ENCODE measurements at places on chromosomes 6 and 20.

GRCh38 chr6:57254055-57254717, 32.1 kb upstream of the RAB23 start:
- DNase-seq, result no peak

- DNase-seq, result no peak
Measured at GRCh38 chr20:58712151-58712791, 19.7 kb downstream of the NPEPL1 start.

GRCh38 chr6:119533603-119534279, 184.2 kb upstream of the MAN1A1 start:
- peak; percentile 20 for DNase-seq

GRCh38 chr6:130111031-130111430, 92.7 kb downstream of the L3MBTL3 start:
- DNase-seq, result no peak

GRCh38 chr6:9484091-9484490, 930.8 kb downstream of the TFAP2A start:
- DNase-seq, result no peak

DNA sequence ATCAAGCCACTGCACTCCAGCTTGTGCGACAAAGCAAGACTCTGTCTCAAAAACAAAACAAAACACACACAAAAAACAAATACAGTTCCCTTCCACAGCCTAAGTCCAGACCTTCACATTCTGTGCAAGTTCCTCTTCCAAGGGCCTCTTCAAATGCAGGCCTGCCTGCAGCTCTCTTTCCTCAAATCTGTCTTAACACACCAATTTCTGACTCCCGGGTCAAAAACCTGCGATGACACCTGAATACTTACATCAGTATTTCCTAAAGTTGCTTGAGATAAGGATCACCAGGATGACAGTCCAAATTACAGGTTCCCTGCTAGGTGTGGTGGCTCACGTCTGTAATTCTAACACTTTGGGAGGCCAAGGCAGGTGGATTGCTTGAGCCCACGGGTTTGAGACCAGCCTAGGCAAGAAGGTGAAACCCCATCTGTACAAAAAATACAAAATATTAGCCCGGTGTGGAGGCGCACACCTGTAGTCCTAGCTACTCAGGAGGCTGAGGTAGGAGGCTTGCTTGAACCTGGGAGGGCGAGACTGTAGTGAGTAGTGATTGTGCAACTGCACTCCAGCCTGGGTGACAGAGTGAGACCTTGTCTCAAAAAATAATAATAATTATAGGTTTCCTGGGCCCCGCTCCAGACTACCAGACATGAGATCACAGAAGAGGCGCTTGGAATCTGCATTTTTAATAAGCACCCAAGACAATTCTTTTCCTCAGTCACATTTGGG, 8.8 kb upstream of the PARD6B start:
- DNase-seq, result no peak

- no peak for DNase-seq
Measured at GRCh38 chr20:63176034-63176426, 39.9 kb downstream of the YTHDF1 start.

DNA sequence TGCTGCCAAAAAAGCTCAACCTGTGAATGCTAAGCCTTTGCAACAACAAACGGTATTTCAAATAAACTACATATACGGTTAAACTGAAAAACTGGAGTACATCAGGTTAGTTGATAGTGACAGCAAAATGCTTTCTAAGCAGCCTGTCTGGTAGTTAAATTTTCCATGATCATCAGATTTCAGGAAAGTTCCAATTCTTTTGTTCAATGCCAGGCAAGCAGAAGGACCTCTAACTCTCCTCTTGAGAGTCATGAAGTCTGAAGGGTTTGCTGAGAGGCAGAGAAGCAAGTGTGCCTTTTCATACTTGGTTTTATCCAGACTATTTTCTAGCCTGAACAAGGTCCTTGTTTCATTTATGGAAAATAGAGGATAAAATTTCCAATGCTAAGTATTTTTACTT, 4.5 kb downstream of the FLRT3 start:
- no peak for DNase-seq

DNA sequence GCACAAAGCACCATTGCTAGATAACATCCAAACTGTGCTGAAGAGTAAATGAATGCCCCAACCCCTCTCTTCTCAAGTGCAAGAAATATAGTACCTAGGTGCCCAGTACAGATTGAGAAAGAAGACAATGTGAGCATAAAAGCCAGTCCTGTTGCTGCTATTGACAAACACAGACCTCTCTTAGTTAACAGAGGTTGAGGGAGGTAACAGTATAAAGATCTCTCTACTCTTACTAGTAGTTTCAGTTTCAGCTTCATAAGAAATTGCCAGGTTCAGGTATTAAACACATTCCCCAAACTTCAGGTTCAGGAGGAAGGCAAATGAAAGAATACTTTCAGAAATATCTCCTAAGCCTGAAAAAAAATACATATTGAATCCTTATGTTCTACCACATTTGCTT, 31.4 kb downstream of the TBC1D32 start:
- no peak for DNase-seq

- no peak for DNase-seq
Measured at GRCh38 chr20:33811776-33812151, 616 bp downstream of the CHMP4B start.

- DNase-seq, result no peak
Measured at GRCh38 chr6:106745824-106746582, 116.6 kb downstream of the QRSL1 start.

DNA sequence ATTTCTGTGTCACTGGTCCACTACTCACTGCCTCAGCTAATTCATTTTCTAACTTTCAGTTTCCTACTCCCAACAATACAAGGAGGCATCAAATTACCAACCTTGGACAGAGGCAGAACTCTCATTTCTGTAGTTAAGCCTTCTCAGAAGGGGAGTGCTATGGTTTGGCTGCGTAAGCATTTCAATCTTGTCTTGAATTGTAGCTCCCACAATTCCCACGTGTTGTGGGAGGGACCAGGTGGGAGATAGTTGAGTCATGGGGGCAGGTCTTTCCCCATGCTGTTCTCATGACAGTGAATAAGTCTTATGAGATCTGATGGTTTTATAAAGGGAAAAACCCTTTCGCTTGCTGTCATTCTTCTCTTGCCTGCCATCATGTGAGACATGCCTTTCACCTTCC, 22.9 kb downstream of the HLA-DRA start:
- no peak for DNase-seq

GRCh38 chr6:57262901-57263694, 41.0 kb upstream of the RAB23 start:
- DNase-seq, result peak; percentile 93

DNA sequence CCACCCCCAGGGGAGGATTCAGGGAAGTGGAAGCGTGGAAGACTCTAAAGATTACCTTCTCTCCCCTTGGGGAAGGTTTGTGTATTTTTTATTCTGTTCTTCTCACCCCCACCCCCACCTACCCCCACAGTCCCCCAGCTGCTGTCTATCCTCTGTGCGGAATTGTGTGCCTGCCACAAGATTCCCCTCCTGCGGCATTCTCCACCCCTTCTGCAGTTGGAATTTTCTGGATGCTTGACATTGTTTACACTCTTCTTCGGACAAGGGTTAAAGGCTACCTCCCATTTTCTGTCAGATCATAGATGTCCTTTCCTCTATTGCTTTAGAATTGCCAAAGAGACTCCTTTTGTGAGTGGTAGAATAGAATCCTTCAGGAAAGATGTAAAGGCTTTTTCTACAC, 60.4 kb upstream of the EDN3 start:
- DNase-seq, result no peak

- no peak for DNase-seq
Measured at GRCh38 chr6:84774157-84774984, 10.0 kb upstream of the TBX18 start.

- peak; percentile 76 for DNase-seq
Measured at GRCh38 chr6:134174672-134175531, 122.5 kb upstream of the SLC2A12 start.

DNA sequence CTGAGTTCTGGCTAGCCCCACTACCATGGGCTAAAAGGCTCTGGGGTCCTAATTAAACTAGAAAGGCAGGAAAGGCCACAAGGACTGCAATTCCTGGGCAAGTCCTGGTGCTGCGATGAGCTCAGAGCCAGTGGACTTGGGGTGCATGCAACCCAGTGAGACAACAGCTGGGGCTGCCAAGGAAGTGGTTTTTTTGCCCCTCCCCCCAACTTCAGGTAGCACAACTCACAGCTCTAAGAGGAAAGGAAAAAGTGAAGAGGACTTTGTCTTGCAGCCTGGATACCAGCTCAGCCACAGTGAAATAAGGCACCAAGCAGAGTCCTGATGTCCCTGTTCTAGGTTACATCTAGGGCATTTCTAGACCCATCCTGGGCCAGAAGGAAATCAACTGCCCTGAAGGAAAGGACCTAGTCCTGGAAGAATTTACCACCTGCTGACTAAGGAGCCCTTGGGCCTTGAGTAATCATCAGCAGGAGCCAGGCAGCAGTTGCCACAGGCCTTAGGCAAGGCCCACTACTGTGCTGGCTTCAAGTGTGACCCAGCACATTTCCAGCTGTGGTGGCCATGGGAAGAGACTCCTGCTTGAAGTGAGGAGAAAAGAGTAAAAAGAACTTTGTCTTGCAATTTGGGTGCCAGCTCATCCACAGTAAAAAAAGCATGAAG, 358.4 kb downstream of the BTBD3 start:
- DNase-seq, result no peak

DNA sequence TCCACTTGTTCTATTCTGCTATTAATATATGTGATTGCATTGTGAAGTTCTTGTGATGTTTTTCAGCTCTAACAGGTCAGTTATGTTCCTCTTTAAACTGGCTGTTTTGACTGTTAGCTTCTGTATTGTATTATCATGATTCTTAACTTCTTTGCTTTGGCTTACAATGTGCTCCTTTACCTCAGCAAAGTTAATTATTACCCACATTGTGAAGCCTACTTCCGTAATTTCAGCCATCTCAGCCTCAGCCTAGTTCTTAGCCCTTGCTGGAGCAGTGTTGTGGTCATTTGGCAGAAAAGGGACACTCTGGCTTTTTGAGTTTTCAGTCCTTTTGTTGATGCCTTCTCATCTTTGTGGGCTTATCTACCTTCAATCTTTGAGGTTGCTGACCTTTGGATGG, 440.2 kb downstream of the TBC1D32 start:
- DNase-seq, result no peak

DNA sequence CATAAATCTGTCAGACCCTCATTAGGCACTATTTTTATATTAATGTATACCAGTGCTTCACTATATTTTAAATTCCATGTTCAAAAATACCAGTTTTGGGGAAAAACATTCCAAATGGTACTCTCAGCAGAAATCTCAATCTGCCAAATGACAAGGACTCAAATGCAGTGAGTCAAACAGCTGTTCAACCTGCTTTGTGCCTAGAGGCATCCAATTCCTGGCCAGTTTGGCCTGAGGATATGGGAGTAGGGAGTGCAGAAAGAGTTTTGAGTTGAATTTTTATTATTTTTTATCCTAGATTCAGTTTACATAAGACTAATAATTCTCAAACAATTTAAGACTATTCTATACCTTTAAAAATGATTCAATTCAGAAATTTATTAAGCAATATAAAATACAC, 216.8 kb downstream of the LAMA2 start:
- no peak for DNase-seq

DNA sequence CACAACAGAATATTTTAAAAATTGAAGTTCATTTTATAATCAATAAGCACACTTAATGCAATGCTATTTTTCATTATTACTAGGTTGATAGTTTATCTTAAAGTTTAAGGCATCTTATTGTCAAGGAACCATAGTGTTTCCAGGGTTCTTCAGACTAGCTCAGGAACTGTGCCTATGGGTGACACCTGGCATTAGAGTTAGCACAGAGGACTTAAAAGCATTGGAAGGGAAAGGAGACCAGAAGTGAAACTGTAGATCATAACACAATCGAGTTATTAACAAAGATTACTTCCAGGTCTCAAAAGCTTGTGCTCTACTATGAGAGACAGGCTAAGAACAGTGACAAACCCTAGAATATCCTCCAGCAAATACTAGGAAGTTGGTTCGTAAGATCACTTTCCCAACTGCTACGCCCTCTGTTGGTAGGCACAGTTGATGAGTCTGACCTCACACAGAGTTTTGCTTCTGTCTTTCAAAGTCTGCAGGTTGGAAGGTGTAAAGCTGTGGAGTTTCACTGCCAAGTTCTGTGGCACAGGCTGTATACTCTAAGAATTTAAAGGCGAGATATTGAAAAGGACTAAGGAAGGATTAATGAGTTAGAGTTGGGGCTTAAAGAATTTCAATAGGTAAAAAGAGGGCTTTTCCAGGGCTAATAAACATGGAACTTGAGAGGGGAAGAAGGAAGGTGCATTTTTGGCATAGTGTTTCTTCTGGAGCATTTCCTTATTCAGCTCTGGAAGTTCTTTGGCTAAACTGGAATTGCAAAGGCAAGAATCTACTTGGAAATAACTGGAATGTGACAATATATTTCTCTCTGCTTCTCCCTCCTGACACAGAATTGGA, 531.3 kb upstream of the JAG1 start:
- DNase-seq, result peak; percentile 45

GRCh38 chr20:33843050-33843449, 31.9 kb downstream of the CHMP4B start:
- DNase-seq, result no peak

DNA sequence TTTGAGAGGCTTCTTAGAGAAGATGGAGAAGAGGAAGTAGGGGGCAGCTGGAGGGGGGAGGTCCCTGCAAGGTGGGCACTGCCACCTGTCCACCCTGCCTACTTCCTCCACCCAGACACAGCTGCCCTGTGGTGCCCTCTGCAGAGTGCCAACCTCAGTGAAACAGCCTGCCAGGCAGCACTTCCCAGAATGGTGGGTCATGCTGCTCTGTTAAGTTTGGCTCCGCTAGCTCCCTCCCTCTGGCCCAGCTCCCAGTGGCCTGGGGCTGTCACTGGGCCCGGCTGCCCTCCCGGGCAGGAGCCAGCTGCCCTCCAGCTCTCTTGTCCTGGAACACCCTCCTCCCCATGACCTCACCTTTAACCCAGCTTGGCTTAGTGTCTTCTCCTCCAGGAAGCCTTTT, 5.1 kb upstream of the EPB41L1 start:
- DNase-seq, result no peak

- peak; percentile 49 for DNase-seq
Measured at GRCh38 chr20:10090588-10091166, 55.9 kb downstream of the ANKEF1 start.

- DNase-seq, result no peak
Measured at GRCh38 chr6:103872678-103873077, 987.0 kb downstream of the HACE1 start.
